AG09319 (cell line): ENCODE measurements at places on chromosomes 6 and 20.
A peak's percentile ranks its signal among the peaks of the same experiment; 100 is the strongest.

DNA sequence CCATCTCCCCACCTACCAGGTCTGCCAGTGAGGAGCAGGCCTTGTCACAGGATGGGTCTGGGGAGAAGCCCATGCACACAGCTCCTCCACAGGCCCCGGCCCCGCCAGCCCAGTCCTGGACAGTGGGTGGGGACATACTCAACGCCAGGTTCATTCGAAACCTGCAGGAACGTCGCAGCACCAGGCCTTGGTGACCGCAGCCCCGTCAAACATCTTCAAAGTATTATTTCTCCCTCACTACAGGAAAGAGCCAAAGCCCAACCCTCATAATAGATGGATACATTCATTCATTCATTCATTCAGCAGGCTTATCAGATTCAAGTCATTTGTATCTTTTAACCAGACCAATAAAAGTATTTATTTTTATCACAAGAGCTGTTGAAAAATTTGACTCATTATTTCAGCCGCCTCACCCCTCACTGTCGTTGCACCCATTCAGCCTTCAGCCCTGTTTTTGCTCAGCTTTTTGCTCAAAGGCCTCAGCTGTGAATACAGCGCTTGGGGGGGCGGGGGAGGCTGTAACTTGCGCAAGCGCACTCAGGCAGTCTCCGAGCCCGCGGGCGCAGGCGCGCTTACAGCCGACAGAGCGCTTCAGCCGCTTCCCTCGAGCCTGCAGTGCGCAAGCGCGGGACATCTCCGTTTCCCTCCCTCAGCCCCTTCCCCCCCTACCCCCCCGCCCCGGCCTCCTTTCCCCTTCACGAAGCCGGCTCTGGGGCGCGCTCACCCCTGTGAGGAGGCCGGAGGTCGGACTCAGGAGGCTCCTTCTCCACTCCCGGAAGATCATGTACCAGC lies at the start of gene C6orf136:
Gene C6orf136, plus strand, starts transcription at position 684 of the 792 bp plus-strand sequence. Its CDS starts 99 bp downstream, at position 783.
- DNase-seq = peak; percentile 74

DNA sequence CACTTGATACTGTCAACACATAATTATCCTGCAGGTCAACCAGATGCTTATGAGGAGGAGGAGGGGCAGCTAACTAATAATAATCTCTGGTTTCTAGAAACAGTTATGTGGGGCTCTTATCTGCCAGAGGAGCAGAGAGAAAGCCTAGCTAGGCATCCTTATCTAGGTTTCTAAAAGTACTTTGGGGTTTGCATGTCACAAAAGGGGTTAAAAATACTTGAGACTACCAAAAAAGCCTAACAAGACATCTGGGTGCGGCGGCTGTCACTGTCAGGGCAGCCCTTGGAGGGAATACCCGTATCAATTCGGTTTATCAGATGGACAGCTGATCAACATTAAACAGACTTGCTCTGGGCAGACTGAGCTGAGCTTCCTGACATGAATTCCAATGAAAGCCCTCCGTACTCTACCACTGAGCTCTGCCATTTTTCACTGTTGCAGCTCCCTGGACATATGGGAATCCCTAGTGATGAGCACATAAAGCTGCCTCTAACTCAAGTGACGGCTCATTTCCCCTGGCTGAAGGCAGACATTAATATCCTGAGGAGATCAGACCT lies 166.6 kb downstream of the PDSS2 start:
- DNase-seq = no peak

DNA sequence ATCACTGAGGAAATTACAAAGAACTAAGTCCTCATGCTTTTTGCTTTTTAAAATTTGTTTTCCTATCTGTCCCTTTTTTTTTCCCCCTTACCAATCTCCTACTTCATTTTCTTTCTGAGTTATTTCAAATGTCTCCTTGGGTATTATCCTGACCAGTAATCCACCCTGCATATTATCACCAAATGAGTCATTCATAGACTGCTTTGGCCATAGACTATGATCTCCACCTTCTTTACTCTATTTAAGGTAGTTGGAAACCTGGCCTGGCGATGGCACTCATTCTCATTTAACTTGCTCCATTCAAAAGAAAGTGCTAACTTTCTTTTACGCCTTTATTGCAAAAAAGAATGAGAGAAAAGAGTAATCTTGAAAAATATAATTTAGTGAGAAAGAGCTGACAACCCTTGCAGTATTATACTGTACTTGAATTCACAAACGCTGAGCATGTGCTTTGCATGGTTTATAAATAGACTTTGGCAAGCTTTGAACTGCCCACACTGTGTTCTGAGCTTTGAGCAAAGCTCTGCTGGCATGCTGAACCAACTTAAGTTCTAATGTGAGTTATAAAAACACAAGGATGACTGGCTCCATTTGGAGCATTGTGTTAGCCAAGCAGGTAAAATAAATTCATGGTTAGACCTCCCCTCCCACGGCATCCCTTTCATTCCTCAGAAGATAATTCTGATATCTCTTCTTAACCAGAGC lies 198.9 kb downstream of the NKAIN2 start:
- DNase-seq = no peak

DNA sequence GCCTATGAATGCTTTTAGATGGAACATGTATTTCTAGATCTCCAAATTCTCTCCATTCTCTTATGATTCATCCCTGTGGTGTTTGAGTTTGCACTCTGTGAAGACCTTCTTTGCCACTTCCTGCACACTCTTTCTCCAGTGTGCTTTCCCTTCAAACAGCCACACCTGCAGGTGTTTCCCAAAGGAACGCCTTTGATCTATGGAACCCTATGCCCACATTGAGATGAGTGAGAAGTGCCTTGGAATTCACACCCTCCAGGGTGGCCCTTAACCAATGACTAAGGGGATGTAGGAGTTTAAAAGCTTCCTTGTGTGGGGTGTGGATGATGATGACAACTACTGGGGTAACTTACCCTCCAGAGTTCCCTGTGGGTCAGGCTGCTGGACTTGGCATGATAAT lies 570.1 kb downstream of the DHX35 start:
- no peak for DNase-seq

DNA sequence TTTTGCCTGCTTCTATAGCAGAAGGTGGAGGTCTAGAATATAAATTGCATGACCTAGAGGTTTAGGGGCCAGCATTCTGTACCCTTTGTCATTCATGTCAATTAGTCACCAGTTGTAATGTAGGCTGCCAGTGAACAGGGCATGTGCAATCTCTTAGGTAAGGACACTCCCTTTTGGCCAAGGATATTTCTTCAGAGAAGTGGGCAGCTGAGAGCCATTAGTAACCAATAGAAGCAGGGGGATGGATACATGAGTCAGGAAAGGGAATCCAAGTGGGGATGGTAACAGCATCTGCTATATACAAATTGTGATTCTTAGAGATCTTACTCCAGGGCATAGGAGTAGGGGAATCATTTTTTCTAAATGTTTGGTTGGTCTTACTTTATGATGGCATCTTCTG lies 494.2 kb upstream of the JAG1 start:
- DNase-seq = no peak

- no peak for DNase-seq
Observed at GRCh38 chr20:50020288-50020687, 37.5 kb downstream of the SNAI1 start.

- DNase-seq = no peak
Observed at GRCh38 chr6:154937306-154938220, 57.6 kb upstream of the TIAM2 start.

GRCh38 chr6:20302702-20303251 lies 90.5 kb upstream of the MBOAT1 start:
- DNase-seq = no peak

GRCh38 chr6:111477481-111477938 lies 5.5 kb downstream of the REV3L start:
- DNase-seq = no peak

DNA sequence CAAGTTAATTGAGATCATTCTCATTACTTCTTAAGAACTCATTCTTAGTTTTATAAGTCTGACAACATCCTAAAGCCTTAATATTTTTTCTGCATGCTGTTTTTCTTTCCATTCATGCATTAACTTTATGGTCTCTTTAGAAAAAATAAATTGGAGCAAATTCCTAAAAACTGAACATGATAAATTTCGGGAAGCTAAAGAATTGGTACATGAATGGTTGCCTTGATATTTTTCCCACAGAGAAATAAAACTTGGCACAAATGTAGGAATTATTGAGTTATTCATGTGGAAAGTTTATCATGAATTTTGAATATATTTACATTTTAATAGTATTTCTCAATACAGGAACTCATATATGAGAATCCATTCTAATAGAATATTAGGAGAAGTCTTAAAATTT lies 115.9 kb downstream of the BMP5 start:
- DNase-seq = no peak

DNA sequence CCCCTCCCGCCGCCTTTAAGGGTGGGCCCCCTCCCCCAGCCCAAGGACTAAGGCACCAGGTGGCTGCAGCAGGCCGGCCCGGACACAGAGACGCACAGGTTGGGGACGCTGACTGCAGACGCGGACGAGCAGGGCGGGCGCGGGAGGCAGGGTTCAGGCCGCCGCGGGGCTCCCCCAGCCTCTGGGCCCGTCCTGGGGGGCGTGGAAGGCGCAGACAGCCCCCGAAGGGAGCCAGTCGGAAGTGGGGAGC lies 9.3 kb downstream of the DUSP15 start:
- DNase-seq = no peak

- no peak for DNase-seq
Observed at GRCh38 chr6:125507987-125508655, 206.4 kb upstream of the HDDC2 start.

- no peak for DNase-seq
Observed at GRCh38 chr6:38192011-38192410, 372.5 kb downstream of the ZFAND3 start.

GRCh38 chr20:63896264-63897105 lies 1.6 kb downstream of the DNAJC5 start:
- no peak for DNase-seq

DNA sequence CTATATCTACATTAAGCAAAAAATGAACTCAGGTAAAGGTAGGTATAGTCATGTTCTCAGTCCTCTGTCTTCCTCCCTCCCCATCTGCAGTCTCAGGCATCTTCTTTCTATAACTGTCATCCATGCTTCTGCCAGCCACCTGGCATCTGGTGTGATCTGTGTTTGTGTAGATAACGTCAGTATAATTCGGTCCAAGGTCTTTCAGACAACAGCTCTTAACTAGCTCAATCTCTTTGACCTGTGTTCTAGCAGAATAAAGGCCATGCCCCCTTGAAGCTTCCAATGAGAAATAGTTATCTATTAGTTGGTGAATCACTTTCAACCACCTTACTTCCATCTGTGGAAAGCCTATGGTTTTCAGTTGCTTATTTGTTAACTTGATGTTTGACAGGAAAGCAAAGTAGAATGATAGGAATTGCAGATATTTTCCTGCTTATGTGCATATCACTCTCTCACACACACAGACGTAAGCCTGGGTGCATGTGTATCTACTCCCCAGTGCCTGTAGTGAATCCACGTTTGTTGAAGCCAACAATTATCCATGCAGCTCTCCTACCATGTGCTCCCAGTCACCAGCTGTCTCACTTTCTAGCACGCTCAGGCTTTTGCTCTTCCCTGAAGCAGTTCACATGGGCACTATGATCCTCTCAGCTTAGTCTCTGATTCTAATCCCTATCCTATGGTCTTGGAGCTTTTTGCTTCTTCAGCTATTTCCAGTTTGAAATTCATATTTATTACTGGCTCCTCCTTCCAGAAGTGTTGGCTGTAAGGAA lies 433.7 kb upstream of the MANEA start:
- no peak for DNase-seq

DNA sequence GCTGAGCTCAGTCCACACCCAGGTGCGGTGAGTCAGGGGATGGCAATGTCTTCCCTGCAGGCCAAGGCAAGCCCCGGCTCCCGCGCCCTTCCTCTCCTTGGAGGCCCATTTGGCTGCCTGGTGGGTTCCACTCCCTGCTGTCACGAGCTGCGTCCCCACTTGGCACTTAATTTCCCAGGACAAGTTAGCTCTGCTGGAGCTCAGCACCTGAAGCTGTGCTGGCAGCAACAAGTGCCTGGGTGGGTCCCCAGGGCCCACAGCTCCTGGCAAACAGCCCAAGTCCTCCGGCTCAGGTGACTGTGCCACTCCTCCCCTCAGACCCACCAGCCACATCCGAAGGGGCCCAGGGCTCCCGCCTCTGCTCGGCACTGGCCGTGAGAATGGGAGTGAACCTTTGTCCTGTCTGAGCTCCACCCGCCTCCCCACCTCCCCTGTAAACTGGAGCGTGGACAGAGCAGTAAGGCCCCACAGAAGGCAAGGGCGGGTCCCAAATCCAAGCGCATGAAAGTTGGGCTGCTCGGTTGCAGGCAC lies 16.9 kb downstream of the LAMA5 start:
- no peak for DNase-seq

GRCh38 chr6:109053336-109053735 lies 41.3 kb downstream of the SESN1 start:
- DNase-seq = no peak

DNA sequence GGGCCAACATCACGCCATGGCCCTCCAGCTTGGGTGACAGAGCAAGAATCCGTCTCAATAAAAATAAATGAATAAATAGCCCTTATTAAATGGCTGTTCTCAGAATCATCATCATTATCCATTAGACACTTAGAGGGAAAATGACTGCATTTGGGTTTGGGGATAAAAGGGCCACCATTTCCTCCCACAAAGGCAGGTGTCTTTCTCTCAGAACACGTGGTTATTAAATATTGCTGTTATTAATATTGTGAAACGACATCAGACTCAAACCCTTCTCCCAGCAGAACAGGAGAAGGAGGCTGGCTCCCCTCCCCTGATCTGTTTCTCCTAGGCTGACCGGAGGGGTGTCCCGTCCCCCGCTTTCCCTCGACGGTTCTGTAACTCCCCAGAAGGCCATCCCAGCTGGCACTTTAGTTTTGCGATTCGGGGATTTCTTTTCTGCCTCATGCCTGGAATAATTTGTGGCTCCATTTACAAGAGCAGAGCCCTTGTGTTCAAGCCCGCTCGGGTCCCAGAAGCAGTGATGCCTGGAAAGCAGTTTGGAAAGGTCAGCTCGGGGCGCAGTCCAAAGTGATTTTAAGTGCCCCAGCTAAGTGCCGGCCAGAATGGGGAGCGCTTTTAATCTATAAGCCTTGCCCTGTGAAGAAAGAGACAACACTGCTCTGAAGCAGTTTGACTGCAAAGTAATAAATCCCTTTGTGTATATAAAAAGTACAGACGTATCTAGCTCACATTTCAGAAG lies 41.9 kb downstream of the EYA2 start:
- DNase-seq = no peak

DNA sequence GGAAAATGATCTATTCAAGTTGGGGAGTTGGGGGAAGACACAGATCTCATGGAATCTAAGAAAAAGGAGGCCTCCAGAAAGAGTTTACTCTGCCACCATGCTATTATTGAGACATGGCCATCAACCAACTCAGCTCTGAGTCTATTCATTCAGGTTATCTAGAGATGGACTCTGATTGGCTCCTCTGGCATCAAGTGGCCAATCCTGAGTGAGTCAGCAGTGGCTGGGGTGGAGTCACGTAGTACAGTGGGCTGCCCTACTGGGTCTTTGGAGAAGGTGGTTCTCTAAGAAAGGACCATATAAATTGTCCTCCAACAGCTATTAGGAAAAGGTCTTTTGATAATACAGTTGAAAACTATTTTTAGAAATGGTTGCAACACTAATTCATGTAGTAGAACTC lies 42.1 kb downstream of the LYRM2 start:
- no peak for DNase-seq
